ENCODE measurements at places on chromosomes 16 and 17.

- no peak for DNase-seq
Measured at GRCh38 chr16:14036889-14037288, 34.2 kb upstream of the MRTFB start.

DNA sequence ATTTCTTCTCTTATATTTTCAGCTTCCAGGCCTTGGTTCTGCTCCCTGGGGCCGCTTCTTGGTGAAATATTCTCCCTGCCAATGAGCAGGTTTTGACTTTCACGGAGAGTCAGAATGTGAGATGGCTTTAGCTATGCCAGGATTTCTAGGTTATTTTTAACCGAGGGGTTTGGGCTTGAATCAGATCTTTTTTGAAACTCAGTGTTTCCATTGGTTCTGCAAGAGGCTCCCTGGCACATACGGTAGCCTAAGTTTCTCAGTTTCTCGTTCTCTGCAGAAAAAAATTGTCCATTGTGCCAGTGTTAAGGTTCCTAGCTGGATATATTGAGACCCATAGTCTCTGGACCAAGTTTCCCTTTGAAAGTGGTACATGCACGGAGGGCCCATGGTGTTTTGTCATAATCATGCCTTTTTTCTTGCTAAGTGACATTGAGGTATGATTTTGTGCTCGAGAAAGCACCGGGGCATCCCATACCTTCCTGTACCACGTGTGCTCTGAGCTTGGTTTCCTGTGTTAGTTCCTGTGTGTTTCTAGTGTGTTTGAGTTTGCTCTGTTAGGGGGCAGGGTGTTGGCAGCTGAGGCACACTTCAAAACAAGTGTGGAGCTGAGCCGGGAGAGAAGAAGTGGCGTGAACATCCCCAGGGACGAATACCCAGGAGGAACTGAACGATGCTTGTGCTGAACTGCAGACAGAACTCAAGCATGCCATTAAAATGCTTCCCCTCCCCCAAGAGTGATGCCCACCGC is 127.2 kb downstream of the HS3ST3B1 start:
- DNase-seq = no peak

DNA sequence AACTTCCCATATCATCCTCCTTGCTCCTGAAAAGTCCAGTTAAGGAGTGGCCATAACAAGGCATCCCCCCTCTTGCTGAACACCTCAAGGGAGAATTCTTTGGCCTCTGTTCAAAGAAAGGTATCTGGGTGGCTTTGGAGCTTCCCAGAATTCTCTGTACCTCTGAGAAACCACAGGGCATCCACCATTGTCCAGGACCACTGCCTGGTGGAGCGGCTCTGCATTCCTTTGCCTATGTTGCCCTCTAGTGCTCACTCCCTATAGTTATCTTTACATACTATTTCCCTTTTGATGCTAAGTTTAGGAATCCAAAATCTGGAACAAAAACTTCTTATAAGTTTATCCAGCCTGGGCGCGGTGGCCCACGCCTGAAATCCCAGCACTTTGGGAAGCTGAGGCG is 30.3 kb downstream of the CHD9NB start:
- peak; percentile 45 for DNase-seq

GRCh38 chr17:72616447-72616846 is 476.0 kb downstream of the SLC39A11 start:
- no peak for DNase-seq

GRCh38 chr17:57419940-57420550 is 163.7 kb downstream of the MSI2 start:
- DNase-seq = no peak

DNA sequence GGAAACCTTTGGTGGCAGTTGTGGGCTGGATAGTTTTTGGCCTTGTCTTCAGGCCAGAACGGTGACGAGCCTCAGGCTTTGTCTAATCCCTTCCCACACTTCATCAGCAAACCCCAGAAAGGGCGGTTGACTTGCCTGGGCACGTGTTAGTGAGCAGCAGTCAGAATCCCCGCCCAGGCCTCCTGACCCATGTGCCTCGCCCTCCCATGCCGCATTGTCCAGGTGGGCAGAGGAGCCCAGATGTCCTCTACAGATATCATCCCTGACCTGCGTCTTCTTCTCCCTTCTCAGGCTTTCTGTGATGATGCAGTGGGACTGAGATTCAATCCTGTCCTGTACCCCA is 82.5 kb downstream of the OR1D5 start:
- no peak for DNase-seq

- DNase-seq = no peak
Measured at GRCh38 chr16:81713796-81714195, 65.3 kb upstream of the PLCG2 start.

DNA sequence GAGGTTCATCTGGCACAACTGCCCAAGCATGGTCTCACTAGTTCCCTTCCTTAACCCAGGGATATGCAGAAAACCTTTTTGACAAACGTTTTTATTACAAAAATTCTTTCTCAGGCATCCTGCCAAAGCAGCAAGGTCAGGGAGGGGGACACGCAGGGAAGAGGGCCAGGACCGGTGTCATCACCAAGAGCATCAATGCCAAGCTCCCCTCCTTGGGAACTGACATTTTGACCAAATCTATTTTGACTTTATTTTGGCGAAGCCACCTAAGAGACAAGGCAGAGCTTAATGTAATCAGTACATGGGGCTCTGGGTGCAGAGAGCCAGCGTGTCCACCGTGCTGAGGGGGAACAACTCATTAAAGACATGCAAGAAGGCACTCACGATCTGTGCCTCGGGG is 265.2 kb downstream of the CBLN1 start:
- no peak for DNase-seq

- no peak for DNase-seq
Measured at GRCh38 chr17:81240761-81241160, 1.6 kb downstream of the NDUFAF8 start.

Measured in DMS79 treated with DMSO at 0.1 percent for 48 hours (cell line).